AG20443 (cell line): ENCODE measurements at places on chromosomes 16 and 17.

DNA sequence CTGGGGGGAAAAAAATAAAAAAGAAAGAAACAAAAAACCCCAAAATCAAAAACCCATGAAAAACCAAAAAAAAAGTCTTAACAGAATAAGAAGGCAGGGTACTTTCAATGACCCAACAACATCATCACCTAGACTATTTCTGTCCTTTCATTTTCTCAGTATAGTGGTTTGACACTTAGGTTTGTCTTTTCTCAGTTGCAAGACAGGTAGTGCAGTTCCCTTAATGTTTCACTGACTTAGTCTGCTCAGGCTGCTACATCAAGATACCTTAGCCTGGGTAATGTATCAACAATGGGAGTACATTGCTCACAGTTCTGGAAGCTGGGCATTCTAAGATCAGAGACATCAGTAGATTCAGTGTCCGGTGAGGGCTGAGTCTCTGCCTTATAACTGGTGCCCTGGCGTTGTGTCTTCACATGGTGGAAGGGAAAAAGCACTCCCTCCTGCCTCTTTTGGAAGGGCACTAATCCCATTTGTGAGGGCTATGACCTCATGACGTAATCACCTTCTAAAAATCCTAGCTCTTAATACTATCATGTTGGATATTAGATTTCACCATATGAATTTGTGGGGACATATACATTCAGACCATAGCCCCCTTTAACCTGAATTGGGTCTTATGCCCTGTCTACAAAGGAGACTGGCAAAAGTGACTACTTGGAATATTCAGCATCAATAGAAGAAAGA is 362.3 kb upstream of the RBFOX1 start:
- no peak for DNase-seq

DNA sequence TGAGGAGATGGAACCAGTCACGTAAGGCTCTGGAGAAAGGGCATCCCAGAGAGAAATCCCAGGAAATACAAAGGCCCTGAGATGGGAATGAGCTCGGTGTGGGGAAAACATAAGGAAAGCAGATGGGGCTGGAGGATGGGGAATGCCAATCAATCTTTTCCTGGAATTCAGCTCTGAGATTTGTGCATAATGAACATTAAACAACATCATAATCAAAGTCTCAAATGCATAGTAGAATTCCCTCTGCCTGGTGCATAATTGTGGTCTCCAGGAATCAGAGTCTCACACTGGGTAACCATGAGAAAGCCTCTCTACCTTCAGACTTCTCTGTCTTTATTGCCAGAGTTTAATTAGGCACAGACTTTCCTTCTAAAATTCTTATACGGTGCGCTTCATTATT is 30.8 kb downstream of the OTOA start:
- no peak for DNase-seq

DNA sequence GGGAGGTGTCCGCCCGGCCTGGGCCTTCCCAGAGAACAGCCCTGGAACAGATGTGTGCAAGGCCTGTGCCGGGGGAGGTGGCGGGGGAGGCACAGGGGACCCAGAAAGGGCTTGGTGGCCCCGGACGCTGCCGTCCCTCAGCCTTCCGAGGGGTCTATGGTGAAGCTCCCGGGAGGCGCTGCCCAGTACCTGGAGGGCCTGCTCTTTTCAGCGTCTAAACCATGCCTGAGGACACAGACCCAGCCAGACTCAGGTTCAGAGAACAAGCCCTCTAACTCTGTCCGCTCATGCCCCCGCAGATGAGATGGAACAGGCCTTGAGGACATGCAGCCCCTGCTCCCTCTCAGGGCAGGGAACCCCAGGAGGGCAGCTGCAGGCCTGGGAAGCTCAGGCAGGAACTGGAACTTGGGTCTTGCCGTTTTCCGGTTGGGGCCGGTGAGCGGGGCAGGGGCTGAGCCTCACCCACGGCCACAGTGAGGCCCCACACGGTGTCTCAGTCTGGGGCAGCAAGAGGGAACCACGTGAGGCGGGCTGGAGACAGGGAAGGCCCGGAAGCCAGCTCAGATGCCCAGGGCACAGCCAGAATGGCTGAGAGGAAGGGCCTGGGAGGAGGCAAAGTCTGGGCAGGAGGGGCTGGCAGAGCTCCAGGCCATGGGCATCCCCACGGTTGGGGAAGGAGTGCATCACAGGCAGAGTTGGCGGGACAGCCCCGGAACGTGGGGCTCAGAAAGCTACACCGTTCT is 12.5 kb downstream of the SLC16A3 start:
- DNase-seq: peak; percentile 50

DNA sequence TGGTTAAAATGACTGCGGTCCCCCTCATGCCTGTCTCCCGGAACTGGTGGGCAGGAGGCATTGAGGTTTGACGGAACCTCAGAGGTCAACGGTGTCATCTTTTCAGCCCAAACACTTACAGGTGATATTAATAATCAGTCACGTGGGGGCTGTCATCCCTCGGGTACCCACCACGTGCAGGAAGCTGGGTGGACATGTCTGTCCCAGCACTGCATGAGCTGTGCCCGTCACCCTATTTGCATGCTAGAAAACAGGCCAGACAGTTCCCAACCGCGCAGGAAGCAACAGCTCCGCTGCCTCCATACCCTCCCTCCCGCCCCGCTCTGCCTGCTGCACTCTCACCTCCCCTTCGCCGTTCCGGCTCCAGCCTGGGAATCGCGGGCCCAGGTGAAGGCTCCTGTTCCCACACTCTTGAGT is 1.4 kb downstream of the SYNGR3 start:
- DNase-seq: no peak

GRCh38 chr16:14249291-14250032 is 178.3 kb downstream of the MRTFB start:
- peak; percentile 70 for DNase-seq

- DNase-seq: no peak
Measured at GRCh38 chr17:75874323-75875181, 3.8 kb downstream of the TRIM47 start.

GRCh38 chr16:89909777-89910716 is 8.6 kb upstream of the MC1R start:
- DNase-seq: peak; percentile 91

GRCh38 chr16:3086596-3087242 is 12.4 kb downstream of the ZSCAN10 start:
- no peak for DNase-seq
